ENCODE measurements at places on chromosomes 6 and 20.

DNA sequence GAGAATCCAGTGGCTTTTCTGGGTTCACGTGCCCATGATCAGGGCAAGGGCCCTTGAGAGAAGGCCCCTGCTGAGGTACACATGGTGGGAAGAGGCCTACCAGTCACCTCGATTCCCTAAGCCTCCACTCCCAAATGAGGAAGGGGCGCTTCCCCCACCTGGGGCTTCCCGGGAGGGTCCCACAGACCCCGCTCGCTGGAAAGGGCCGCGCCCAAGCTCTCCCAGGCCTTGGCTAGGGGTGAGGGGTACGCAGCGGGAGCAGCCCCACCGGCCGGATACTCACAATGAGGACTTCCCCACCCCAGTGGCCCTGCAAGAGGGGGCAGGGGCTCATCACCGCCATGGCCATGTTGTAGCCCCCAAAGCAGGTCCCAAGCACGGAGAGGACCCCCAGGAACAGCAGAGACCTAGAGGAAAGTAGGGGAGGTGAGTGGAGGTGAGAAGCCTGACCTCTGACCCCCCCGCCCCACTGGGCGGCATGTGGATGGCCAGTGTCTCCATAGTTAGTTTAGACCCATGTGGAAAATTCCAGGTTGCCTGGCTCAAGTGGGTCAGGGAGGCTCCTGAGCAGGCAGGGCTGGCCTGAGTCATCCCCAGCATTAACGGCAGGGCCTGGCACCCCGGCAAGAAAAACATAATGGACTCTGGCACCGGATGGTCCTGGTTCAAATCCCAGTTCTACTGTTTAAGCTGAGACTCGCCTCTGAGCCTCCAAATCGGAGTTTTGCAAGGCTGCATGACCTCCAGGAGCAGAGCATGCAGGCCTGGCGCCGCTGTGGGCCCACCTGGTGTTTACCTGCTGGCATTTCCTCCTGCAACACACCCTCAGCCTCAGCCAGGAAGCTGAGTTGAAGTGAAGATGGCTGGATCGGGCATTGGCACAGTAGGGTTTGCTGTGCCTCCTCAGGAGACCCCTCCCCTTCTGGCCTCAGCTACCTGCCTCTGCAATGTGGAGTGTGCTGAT lies 6.6 kb downstream of the SLC52A3 start:
- no peak for DNase-seq

- no peak for DNase-seq
Measured at GRCh38 chr6:16762550-16763477, 1.6 kb upstream of the ATXN1 start.

- no peak for DNase-seq
Measured at GRCh38 chr6:154960854-154961530, 34.1 kb upstream of the TIAM2 start.

GRCh38 chr6:81759782-81760181 lies 7.3 kb upstream of the TENT5A start:
- no peak for DNase-seq

GRCh38 chr20:23629017-23629541 lies 8.7 kb downstream of the CST3 start:
- no peak for DNase-seq

- DNase-seq: no peak
Measured at GRCh38 chr6:34601706-34602105, 45.6 kb upstream of the SPDEF start.

GRCh38 chr6:5710516-5710915 lies 296.2 kb downstream of the NRN1 start:
- no peak for DNase-seq
